ENCODE measurements at places on chromosomes 6 and 20. TPM values are rescaled to one million over a fixed set of nuclear protein-coding genes. Genes with fewer than 3 reads are reported as not detected.

- no peak for DNase-seq
Observed at GRCh38 chr6:112562301-112563231, 215.4 kb downstream of the RFPL4B start.

- DNase-seq: peak; percentile 92
Observed at GRCh38 chr6:139597771-139598755, 223.6 kb upstream of the CITED2 start.

- DNase-seq: no peak
Observed at GRCh38 chr6:46645265-46645664, 7.4 kb downstream of the CYP39A1 start.

- DNase-seq: peak; percentile 83
Observed at GRCh38 chr20:884983-885952, 30.9 kb downstream of the ANGPT4 start.

DNA sequence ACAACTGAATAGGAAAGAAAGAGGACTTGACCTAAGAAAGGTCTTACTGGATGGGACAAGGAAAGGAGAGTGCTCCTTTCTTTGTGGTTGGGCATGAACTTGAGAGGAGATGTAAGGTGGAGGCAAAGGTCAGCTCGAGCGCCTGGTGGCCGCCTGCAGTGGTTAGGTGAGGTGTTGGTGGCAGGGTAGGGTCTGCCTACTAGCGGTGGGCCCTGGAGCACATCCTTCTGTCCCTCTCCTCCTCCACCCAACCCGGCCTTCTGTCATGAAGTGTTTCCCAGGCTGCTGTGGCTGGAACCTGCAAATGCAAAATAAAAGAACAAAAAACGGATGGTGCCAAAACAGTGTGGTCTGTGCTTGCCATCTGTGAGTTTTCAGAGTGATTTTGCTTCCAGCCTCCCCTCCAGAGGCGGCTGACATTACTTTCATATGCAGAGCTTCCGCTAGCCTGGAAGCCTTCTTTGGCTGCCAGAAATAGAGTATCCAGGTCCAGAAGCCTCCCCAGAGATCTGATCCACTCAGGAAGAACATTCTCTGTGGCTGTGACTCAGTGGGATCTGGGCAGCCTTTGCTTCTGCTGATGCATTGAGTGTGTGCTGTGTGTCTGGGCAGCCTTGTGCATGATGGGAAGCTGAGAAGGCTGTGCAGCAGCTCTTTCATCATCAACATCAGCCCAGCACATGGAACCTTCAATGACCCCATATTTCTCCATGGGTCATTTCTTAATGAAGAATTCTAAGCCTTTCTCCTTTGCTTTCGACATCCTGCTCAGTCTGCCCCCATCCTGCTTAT lies 79.8 kb upstream of the FAM184A start:
- DNase-seq: peak; percentile 93

The SLC22A2 gene
- total RNA-seq: 0.43 TPM

The MRPL18 gene
- 62.9 TPM for total RNA-seq

The NDUFAF5 gene
- total RNA-seq: 25.5 TPM
